Left ventricle myocardium superior (tissue), 1 donor: ENCODE measurements at places on chromosomes 6 and 20. TPM values are rescaled to one million over a fixed set of nuclear protein-coding genes. Genes with fewer than 3 reads are reported as not detected.

The FNDC1 gene
- 1.9 TPM for total RNA-seq

The PPP1R16B gene
- 9.4 TPM for total RNA-seq

The RAET1L gene
- total RNA-seq = not detected

The POFUT1 gene
- total RNA-seq = 24.1 TPM

The ACAT2 gene
- total RNA-seq = 4.0 TPM

The TMEM200A gene
- total RNA-seq = 0.15 TPM

The WFDC13 gene
- total RNA-seq = not detected

The PMEPA1 gene
- total RNA-seq = 24.7 TPM
